HFFc6 (cell line): ENCODE measurements at places on chromosomes 5 and 9. TPM values are rescaled to one million over a fixed set of nuclear protein-coding genes. Genes with fewer than 3 reads are reported as not detected.

DNA sequence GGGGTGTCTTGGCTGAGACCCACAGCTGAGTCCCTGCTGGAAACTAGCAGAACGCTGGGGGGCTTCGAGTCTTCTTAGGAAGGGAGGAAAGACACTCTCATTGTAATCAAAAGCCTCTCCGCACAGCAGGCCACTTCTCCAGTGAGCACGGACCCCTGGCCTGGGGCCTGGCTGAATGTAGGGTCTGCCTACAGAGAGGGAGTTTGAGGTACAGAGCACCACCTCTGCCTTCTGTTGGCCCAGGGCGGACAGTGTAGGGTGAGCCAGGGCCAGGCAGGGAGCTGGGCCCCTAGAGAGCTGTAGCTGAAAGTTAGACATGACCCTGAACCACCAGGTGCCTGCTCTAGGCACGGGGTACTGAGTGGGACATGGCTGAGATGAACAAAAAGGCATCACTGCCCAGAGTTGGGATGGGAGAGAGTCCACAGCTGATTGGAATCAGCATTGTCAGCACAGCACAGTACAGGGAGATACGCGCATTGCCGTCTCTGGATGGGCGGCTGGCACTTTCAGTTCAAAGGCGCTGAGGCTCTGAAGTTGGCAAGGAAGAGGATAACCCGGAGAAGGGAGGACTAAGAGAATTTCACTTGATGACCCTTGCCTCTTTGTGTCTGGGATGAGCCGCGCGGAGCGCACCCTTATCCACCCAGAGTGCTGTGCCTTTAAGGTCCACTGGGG lies 363 bp upstream of the SLC25A48 start:
- DNase-seq = peak; percentile 3

DNA sequence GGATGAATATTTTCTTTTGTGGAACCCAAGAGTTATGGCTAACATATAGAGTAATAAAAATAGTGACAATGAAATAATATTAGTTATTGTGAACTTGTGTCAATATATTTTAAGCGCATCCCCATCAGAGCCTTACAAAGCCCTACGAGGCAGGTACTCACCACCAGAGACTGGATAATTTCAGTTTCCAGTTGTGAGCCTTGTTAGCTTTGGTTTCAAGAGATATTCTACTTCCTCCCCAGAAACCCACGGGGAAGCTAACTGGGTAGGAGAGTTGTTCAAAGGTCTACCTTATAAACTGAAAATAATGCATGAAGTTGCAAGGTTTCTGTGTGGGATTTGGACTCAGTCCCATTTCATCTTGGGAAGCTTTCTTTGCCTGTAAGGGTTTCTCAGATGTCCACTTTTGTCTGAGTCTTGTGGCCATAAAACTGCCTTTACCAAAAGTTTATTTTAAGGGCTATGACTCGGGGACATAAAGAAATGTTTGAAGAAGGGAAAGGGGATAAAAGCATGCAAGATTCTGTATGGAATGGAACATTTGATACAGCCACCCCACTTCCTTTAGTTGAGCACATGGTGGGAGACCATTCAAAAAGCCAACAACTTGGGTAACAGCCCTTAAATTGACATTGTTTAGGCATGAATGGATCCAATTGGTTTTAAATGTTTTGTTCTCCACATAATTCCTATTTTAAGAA lies 57.4 kb upstream of the ANKRD55 start:
- DNase-seq = no peak

DNA sequence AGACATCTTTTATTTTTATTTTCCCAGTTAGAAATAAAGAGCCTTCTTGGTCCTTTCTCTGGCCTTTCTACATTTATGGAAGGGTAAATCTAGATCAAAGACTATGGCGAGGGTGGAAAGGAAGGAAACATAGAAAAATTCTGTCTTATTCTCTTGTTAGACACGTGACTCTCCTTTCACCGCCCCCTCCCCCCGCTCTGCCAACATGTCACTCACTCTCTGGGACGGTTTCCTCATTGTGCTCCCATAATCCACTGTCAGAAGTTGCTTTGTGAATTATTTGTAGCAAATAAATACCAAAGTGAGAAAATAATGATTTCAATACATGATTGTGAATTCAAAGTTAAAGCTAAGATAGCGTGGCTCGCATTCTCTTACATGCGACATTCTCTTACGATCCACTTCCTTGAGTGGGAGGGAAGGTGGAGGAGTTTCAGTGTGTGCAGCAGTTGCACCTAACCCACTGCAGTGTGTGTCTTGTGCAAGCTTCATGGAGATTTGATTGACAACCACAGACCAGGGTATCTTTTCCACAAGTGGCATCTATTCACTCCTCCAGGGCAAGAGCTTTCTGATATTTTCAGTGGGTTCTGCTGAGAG lies 423.0 kb upstream of the KIF2A start:
- DNase-seq = no peak

DNA sequence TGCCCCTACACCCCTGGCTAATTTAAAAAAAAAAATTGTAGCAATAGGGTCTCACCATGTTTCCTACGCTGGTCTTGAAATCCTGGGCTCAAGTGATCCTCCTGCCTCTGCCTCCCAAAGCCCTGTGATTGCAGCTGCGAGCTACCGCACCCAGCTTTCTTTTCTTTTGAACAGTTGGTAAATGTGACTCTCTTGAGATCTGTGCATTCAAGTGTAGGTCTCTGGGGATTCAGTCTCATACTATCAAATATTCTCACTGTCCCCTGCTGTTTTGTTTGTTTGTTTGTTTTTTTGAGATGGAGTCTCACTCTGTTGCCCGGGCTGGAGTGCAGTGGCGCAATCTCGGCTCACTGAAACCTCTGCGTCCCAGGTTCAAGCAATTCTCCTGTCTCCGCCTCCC lies 42.3 kb upstream of the CXXC5 start:
- DNase-seq = no peak

- no peak for DNase-seq
These were observed 140.2 kb downstream of the SLC24A2 start for GRCh38 chr9:19648672-19649071.

CCDC180 gene
- 0.77 to 1.1 TPM (median 0.85 TPM) in 3 replicates for total RNA-seq

- DNase-seq = no peak
These were observed 112.2 kb upstream of the LHFPL2 start for GRCh38 chr5:78760770-78761169.

GRCh38 chr9:92774274-92774673 lies 9.6 kb upstream of the BICD2 start:
- peak; percentile 94 for DNase-seq

DNA sequence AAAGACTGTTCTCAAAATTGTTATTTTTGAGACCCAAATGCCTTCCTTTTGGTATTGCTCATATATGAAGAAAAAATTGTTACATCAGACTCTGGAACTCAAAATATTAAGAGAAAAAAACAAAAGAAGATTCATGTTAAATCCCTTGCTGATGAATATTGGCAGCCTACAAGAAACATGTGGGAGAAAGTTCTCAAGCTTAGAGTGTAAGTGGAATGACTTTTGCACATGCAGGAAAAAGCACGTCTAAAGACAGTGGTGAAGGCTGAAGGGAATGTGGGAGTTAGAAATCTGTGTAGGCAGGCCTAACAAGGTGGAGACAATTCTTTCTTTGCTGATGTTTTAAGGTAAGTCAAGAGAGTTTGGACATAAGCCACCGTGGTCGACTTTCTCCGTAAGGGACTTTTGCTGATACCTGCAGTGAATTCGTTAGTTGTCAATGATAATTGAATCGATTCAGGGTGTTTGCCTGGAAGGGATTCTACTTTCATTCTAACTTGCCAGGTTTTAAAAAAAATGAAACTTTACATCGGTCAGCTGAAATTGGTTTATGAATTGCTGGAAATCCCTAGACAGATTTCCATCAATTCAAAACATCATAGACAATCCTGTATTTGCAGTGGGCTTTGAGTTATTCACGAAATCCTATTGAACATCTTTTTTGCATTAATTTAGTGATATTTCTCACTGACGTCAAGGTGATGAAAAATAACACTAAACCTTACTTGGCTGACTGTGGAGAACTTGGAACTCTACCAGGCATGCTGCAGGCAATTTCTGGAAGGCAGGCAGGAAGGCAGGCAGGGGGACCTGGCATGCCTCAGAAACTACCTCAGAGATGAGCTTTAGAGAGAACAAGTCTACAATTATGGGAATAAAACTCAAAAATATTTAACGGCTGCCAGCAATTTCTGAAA lies 359.1 kb upstream of the ADAMTSL1 start:
- no peak for DNase-seq

C5orf63 gene
- 0.47 to 3.8 TPM (median 1.6 TPM) in 3 replicates for total RNA-seq

DNA sequence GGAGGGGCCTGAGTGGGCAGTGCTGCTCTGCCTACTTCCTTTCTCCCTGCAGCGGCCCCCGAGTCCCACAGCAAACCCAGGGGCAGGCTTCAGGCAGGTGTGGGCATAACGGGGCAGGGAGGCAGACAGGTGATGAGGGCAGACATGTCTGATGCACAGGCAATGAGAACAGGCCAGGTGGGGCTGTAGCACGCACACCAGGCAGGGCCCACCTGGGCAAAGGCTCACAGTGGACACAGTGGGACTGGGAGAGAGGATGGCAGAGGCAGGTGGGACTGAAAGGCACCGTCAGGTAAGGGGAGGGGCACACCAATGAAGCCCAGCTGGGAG lies 5.8 kb downstream of the LTC4S start:
- DNase-seq = no peak

GLRA1 gene
- not detected in 3 replicates for total RNA-seq

SLC25A2 gene
- not detected in 3 replicates for total RNA-seq

- peak; percentile 80 for DNase-seq
These were observed 295.7 kb upstream of the PTGER4 start for GRCh38 chr5:40383749-40384651.

TTC23L gene
- not detected in 3 replicates for total RNA-seq

FAM120AOS gene
- total RNA-seq = 34.5 to 37.4 TPM (median 36.1 TPM) in 3 replicates

DNA sequence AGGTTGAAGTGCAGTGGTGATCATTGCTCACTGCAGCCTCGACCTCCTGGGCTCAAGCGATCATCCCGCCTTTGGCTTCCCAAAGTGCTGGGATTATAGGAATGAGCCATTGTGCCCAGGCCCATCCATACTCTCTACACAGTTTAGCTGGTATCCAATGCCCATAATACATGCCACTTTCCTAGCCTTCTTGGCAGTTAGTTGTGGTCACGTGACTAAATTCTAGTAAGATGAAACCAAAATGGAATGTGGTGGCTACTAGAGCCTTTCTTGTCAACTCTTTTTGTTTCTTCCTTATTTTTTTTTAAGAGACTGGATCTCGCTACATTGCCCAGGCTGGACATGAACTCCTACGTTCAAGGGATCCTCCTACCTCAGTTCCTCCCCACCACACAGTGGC lies 15.3 kb upstream of the KIF27 start:
- no peak for DNase-seq

DNA sequence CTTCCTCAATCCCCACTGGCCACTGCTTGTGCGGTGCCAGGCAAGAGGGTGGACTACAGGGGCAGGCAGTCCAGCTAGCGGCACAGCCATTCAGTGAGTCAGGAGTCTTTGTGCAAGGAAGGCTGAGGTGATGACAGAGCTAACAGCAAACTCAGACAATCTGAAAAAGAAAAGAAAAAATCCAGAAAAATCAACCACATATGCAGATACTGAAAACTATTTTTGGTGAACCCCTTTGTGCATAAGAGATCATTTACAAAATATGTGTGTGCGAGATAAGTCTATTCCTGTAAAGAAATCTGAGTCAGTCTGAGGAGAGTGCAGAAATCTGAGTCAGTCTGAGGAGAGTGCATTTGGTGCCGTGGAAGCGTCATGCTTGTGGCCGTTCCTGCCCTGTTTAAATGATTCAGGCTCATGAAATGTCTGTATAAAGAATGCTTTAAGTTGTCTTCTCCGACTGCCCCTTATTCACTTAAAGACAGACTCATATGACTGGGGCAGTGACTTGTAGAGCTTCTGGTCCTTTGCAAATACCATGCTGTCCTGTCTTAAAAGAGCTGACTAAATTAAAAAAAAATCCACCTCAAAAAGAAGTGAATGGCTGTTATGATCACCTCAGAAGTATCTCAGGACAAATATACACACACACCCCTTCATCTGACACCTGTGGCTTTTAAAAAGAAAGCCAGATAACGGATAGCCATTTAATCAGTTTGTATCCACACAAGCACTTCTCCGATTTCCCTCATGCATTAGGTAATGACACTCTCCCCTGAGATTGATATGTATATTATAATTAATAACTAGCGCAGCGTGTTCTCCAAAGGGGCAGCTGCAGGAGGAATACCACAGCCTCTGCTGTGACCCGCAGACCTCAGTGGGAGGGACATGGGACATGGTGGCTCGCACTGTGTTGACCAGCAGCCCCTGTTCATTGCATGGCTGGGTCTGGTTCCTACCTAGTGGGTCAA lies 47.3 kb downstream of the TRIO start:
- peak; percentile 99 for DNase-seq

- no peak for DNase-seq
These were observed 9.1 kb downstream of the PDCL start for GRCh38 chr9:122819326-122819725.

GRCh38 chr5:117892360-117892759 lies 1096.0 kb downstream of the DTWD2 start:
- no peak for DNase-seq

- DNase-seq = no peak
These were observed 233.2 kb downstream of the SLIT3 start for GRCh38 chr5:169067751-169068173.

OSMR gene
- total RNA-seq = 27.4 to 35.0 TPM (median 30.3 TPM) in 3 replicates

RGS7BP gene
- total RNA-seq = not detected in 2 replicates

DNA sequence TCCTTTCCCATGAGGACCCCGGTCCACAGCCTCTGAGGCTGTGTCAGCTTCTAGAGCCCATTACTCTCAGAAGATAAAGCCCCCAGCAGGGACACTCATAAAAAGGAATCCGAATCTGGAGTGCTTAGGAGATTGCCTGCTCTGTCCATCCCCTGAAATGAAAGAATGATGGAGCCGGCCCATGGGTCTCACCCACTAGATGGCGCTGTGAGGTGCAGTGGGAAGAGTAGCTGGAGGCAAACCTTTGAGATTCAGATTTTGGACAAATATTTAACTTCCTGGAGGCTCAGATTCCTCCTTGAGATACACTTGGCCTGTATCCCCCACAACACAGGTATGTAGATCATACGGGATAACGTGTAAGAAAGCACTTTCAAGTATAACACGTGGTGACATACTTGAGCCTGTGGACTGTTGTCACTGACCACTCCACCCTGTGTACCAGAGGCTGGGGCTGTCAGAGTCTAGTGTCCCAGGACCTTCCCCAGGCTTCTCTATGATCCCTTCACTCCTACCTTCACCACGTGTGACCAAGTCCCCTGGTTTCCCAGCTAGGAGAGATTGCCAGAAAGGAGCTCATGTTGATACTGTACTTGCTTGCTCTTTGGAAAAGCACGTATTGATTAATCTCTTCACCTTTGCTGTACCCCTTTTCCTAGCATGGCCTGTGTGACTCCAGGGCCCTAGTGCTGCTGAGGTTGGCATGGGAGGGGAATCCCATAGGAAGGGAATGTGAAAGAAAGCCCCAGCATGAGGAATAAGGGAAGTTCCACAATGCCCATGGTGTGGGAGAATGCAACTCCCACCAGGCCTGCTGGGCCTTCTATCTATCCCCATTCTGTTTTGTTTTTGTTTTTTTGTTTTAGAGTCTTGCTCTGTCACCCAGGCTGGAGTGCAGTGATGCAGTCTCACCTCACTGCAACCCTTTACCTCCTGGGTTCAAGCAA lies 32.1 kb downstream of the TRMO start:
- DNase-seq = peak; percentile 11

DNA sequence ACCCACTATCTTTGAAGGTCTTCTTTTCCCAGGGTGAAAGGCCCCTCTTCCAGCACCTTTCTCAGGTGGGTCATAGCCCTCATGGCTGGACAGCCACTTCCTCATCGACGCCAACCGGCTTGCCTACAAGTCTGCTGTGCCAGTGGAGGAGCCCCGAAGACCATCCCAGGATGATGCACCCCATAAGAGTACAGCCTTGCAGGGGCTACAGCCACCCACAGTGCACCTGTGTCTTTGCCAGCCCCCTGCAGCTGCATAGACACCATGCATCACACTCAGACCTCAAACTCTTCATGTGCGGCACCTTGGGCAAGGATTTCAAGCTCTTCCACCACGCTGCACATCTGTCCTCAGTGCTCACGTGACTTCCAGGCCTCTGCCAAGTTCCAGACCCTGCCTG lies 173.4 kb downstream of the SLF1 start:
- no peak for DNase-seq
